A673 (cell line): ENCODE measurements at places on chromosomes 6 and 20.

- no peak for DNase-seq
These were observed 163.9 kb upstream of the STXBP5 start for GRCh38 chr6:147040121-147040910.

- no peak for DNase-seq
These were observed 1.3 kb downstream of the SSTR4 start for GRCh38 chr20:23036371-23036770.

DNA sequence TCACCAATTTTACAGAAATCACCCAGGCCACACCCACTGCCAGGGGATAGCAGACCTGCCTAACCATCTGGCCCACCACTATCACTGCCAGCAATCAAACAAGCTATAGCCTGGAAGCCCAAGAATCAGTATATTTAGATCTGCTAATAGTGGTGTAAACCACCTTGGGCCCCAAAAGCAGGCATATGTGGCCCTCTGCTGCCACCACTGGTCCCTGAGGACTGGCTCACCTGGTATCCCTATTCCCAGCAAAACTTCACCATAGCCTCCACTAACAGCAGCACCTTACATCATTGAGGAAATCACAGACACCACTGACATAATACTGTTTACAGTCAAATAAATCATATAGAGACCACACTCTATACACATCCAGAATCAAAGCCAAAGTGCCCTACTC, 880.4 kb upstream of the MAN1A1 start:
- DNase-seq, result no peak

- no peak for DNase-seq
These were observed 261.3 kb downstream of the TMEM242 start for GRCh38 chr6:157061770-157062594.

GRCh38 chr20:49405696-49406095, 76.8 kb downstream of the KCNB1 start:
- DNase-seq, result no peak

- no peak for DNase-seq
These were observed 437.6 kb upstream of the PLCB4 start for GRCh38 chr20:8631271-8631670.

DNA sequence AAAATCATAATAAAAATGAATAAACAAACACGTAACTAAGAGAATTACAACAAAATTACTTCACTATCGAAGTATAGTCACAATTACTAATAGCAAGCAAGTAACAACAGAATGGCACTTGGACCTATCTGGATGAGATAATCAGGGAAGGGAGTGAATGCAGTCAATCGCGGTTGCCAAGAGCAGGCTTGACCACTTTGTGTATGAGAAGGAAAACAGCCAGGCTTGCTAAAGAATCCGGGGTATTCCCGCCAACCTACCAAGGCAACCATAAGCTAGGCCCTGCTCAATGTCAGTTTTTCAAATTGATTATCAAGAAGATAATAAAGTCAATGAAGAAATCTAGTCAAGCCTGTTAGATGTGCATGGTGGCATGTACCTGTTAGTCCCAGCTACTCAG, 39.7 kb downstream of the PXDC1 start:
- no peak for DNase-seq

- DNase-seq, result no peak
These were observed 9.9 kb upstream of the MMP24 start for GRCh38 chr20:35216541-35216940.

DNA sequence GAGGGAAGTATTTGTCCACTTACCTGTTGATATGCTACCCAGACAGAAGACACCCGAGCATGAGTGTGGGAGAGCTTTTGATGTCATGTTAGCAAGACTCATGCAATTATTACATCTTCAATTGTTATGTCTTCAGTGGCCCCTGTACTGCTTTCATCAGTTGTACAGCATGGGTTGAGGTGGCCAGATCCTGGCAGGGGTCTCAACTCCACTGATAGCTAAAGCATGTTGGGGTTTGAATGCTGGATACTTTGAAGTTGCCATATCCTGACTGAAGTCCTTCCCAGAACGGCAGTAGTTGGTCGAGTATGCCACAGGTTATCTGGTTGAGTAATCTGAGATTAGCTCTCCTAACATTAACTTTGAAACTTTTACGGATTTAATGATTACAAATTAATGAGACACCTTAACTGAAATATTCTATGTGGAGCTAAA, 46.7 kb downstream of the LRRN4 start:
- DNase-seq, result no peak
